ENCODE measurements at places on chromosomes 5 and 9.

GRCh38 chr5:179272326-179273072 lies 72.8 kb downstream of the ADAMTS2 start:
- no peak for DNase-seq

DNA sequence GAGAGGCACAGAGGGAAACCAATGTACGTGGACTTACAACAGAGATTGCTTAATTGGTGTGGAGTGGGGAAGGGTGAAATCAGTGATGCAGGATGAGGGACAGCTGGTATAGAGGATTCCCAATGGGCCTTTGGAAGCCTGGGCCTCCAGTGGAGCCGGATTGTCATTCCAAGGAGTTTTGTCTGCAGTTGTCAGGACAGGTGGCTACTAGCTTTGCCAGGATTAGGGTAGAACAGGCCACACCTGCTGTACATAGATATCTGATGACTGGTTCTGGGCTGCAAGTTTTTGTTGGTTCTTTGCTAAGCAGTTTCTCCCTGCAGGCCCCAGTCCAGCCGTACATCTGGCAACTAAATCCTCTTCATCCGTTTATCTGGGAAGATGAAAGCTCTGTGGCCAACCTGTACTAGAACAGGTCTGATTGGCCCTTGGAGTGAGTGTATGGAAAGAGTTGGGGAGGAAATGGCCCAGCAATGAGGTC lies 4.2 kb downstream of the SKP2 start:
- no peak for DNase-seq

- no peak for DNase-seq
Observed at GRCh38 chr9:708182-708550, 133.3 kb upstream of the DMRT1 start.

- DNase-seq, result no peak
Observed at GRCh38 chr5:99059685-99060084, 130.9 kb upstream of the CHD1 start.

- no peak for DNase-seq
Observed at GRCh38 chr5:135242021-135242865, 156.8 kb downstream of the MACROH2A1 start.

Data from activated T-cell treated with anti-CD3 and anti-CD28 coated beads, Interleukin-2, amount 50 U/mL, for 1 hour (primary cell).